ENCODE measurements at places on chromosomes 16 and 17.

DNA sequence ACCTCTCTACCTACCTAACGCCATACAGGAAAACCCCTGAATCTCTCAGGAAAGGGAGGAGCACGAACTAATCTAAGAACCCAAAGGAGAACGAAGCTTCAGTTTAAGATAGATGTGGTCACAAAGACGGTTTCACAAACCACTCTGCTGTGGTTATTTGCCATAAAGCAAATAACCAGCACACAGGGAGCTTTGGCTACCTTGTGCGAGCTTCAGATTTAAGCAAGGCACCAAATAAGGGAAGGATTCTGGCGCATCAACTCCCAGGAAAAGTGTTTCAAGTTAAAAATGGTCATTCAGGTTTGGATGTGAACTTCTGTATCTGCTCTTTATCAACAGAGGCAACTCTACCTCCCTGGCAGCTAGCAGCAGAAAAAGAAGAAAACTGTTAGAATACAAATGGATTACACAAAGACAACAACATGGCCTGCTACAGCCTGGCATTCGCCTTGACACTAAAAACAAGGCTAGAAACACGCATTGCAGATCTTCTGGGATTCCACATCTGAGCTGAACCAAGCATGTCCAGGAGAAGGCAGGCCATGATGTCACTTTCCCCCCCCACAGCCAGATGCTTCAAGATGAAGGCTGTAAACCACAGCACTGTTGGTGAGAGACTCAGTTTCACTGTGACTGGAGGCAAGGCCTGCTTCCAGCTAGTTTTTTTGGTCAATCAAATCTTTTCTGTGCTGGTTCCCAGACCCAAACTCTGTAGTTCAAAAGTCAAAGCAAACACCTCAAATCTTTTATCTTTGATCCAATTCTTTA is 43.6 kb downstream of the SMG6 start:
- no peak for DNase-seq

- DNase-seq: no peak
Measured at GRCh38 chr17:9850151-9850550, 24.4 kb downstream of the GLP2R start.

- no peak for DNase-seq
Measured at GRCh38 chr16:67199011-67199807, at the start of gene ELMO3. ELMO3 (plus strand) TSS chr16:67199131; CDS start chr16:67199327, 196 bp downstream.

GRCh38 chr16:66334853-66335574 is 31.5 kb upstream of the CDH5 start:
- DNase-seq: no peak

GRCh38 chr17:2985318-2985717 is 78.1 kb downstream of the OR1D5 start:
- DNase-seq: no peak
